ENCODE measurements at places on chromosomes 5 and 9. TPM values are rescaled to one million over a fixed set of nuclear protein-coding genes. Genes with fewer than 3 reads are reported as not detected.

- DNase-seq, result no peak
Observed at GRCh38 chr5:135027266-135027696, 6.7 kb downstream of the PITX1 start.

DNA sequence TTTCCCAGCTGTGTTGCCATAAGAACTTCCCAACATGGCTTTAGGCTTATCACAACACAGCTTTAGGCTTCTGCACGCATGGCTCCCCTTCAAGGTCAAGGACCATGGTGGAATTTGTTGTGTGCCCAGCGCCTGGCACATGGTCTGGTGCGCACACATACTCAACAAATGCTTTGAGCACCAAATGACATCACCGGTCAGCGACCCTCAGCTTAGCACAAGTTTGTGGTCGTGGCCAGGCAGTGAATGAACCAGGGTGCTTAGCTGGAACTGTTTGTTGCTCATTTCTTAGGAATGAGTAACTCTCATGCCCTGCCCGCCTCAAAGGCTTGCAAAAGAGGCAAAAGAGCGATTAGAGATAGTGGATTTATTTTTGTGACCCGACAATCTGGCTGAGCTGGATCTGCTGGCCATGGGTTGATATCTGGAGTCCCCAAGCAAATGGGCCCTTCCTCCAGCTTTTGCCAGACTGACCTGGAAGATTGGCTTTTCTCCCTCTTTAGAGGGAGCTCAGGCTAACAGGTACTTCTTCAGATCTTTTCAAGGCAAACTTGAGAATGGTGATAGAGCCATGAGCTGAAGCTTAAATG lies 58.9 kb downstream of the DAP start:
- no peak for DNase-seq

DNA sequence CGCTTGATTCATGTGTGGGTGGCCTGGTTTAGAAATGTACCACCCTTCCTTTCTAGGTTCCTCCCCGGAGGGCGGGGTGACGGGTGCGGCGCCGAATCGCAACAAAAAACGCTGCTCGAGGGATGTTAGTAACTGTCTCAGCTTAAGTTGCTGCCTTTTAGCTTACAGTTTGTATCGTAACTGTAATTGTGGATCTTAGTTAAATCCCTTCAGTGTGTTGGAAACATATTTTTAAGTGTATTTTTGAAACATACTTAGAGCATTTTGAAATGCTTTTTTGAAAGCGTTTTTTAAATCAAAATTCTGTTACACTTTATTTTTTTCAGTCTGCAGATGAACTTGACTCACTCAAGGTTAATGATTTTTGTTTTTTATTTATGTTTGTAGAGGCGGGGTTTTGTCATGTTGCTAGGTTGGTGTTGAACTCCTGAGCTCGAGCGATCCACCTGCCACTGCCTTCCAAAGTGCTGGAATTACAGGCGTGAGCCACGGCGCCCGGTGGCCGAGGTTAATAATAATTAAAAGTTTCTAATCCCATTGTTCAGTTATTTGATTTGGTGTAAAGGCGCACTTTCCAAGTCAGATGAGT lies 997 bp upstream of the CHD1 start:
- no peak for DNase-seq

DNA sequence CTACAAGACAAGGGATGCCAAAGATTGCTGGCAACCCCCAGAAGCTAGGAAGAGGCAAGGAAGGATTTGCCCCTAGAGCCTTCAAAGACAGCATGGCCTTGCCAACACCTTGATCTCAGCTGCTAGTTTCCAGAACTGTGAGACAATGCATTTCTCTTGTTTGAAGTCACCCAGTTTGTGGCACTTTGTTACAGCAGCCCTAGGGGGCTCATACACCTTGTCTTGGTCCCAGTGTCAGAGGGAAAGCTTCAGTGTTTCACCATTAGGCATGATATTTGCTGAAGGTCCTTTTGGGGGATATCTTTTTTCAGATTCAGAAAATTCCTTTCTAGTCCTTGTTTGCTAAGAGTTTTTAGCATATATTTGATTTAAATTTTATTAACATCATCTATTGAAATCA lies 3.1 kb upstream of the PPIC start:
- no peak for DNase-seq

TTC33 gene
- 31.4 TPM for total RNA-seq
